ENCODE measurements at places on chromosomes 5 and 9. TPM values are rescaled to one million over a fixed set of nuclear protein-coding genes. Genes with fewer than 3 reads are reported as not detected.

DNA sequence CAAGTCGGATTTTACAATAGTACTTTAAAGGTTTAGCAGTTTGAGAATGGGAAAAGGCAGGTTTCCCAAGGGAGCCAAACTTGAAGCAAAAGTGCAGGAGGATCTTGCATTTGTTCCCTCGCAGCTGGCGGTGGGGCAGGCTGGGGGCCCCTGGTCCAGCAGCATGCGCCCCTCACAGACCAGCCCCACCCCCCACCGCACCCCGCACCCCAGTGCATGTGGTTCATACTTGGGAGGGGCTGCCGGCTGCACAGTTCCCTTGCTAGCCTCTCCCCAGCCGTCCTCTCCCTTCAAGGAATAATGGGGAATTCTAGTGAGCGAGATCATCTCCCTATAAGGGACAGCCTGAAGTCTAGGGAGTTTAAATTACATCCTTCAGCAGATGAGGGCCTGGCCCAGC is 273.1 kb upstream of the IRX2 start:
- DNase-seq, result no peak

DNA sequence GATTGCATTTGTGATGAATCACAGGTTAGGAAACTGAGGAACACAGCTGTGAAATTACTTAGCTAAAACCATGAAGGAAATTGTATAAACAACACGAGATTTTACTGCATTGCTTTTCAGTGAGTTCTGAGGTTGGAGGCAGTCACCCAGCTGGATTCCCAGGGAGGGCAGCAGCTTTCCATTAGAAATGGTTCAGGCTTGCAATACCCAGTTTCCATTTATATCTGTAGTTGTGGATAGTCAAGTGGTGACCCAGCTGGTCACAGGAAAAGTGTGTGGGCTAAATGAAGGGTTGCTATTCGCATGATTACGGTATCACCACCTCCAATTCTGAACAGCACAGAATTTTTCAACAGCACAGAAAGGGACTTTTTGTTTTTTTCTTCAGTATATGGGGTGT is 34.3 kb upstream of the SPATA31D4 start:
- no peak for DNase-seq

- peak; percentile 63 for DNase-seq
Measured at GRCh38 chr5:160439205-160439600, 17.5 kb downstream of the PTTG1 start.

DNA sequence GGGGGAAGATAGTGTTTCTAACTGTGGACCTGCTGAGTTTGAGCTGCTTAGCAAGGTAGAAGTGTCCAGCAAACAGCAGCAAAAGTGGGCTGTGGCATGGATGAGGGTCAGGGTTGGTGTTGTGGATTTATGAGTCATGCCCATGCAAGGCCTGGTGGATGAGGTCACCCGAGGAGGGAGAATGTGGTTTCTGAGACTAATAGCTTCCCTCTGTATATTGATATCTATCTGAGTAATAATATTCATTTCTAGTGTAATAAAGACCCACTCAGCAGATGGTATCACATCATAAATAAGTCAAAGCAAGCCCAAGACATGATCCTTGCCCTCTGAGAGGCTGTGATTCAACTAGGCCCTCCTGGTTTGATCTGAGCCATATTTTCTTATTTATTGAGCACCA is 597.8 kb upstream of the CLINT1 start:
- DNase-seq, result peak; percentile 52

GRCh38 chr5:16889203-16889971 is 46.7 kb downstream of the MYO10 start:
- no peak for DNase-seq

GRCh38 chr9:947985-948384 is 28.5 kb upstream of the DMRT3 start:
- DNase-seq, result no peak

DNA sequence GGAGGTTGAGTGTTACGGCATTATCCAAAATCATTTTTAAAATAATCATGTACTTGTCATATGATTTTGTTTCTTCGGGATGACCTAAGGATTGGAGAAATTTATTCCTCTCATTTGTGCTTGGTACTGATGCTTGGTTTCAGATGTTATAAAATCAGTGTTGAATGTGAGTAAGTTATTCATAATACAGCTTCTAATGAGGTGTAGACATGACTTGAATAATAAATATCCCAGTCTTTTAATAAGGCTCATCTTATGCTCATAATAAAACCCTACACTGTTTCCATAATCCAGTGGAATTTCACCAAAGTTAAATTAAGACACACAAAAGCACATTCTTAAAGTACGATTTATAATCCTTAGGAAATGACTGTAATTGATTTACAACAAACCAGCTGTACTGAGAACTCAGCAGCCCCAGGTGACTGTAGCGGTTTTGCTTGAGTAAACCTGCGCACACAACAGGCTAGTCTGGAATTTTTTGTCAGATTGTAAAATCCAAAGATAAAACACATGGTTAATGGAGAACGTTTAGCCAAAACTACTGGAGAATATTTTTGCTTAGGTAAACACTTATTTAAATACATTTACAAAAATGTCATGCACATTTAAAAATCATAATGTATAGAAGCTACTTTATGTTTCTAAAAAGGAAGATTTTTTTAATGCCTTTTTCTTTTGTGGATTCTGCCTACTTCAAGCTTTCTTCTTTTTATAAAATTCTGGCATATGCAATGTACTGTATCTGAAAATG is 609.8 kb upstream of the GRAMD2B start:
- DNase-seq, result no peak

GRCh38 chr9:136531904-136532798 is 13.7 kb downstream of the NOTCH1 start:
- no peak for DNase-seq

DNA sequence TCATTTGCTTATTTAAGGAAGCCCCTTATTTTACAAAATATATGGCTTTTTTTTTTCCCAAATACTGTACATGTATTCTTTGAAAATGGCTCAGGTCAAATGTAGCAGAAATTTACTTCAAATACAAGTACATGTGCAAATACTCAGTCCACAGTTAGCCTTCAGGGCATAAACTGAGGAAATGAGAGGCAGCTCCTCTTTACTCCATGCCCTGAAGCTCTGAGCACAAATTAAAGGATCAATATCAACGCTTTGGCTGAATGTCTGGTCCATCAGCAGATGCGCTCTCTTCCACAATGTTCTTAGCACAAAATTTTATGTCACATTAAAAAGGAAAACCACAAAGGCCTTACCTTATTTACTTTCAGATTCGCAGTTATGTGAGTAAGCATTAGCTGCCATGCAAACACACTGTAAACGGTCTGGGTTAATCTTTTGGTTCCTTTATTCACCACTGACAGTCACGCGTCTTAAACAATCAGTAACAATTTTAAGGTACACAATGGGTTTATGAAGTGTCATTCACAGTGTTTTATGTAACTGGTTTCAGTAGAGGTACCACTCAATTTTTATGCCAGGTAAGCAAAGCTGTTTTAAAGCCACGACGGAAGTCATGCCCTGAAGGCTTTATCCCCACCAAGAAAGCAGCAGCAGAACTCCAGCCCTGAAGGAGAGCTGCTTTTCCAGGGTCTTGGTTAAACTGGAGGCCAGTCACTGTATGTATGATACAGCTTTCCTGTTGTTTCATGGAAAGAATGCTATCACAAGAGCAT is 103.4 kb downstream of the OTULIN start:
- DNase-seq, result no peak

GRCh38 chr9:75657015-75657414 is 233.5 kb upstream of the PCSK5 start:
- DNase-seq, result no peak

GRCh38 chr5:151087486-151087885 is 6.7 kb upstream of the TNIP1 start:
- no peak for DNase-seq

GRCh38 chr9:90457386-90458190 is 185.0 kb downstream of the DIRAS2 start:
- no peak for DNase-seq

DNA sequence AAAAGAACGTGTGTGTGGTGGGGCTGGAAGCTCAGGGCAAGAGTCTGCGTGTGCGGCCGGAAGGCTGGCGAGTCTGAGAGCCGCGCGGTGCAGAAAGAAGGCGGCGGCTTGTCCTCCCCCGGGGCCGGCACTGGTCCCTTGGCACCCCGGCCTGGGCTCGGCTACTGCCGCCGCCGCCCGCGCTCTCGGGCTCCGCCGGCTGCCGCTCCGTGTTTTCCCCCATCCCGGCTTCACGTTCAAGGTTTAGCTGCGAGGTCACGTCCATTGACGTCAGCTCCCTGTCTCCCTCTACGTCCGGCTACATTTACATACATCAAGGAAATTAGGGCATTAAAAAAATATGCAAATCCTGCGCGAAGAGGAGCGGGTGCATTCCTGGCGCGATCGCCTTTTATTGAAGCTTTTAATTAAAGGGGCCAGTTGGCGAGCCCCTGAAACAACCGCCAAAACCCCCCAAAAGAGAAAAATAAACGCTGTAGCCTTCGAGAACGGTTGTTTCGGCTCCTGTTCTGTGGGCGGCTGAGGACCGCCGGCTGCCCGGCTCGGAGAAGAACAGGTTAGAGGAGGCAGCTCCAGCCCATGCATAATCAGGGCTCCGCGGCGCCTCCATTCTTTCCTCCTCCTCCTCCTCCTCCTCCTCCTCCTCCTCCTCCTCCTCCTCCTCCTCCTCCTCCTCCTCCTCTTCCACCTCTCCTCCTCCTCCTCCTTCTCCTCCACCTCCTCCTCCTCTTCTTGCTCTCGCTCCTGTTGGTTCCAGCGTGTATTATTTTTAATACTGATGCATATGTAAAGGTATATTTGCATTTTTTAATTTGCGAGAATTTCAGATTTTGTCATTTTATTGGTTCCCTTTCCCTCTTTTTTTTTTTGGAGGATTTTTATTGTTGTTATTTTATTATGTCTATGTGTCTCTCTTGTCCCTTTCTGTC is 207.0 kb downstream of the MEF2C start:
- no peak for DNase-seq

DNA sequence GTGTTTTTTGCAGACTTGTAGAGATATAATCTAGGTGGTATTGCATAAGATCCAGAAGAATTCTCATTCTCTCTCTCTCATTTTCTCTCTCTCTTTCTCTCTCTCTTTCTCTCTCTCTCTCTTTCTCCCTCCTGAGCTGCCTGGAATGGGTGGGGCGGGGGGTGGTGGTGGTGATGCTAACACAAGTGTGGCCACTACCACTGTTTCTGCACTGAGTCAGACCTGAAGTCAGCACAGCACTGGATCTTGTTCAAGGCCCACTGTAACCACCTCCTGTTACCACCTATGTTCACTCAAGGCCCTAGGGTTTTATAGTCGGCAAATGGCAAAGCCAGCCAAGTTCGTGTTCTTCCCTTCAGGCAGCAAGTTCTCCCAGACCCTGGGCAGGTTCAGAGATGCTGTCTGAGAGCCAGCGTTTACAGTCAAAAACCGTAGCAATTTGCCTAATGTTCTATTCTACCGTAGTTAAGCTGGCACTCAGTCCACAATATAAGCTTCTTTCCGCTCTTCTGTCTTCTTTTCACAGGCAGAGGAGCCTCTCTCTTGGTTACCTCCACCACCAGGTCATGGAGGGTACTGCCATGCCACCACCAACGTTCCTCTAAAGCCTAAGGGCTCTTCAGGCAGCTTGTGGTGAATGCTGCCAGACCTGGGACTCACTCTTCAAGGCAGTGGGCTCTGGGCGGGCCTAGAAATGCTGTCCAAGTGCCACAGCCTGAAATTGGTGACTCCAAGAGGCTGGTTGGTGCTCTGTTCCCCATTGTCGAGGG is 235.7 kb upstream of the PRR16 start:
- no peak for DNase-seq

GRCh38 chr9:70951749-70952727 is 169.4 kb downstream of the TRPM3 start:
- no peak for DNase-seq

GRCh38 chr5:177509991-177510566 is 453 bp upstream of the DOK3 start:
- DNase-seq, result no peak

DNA sequence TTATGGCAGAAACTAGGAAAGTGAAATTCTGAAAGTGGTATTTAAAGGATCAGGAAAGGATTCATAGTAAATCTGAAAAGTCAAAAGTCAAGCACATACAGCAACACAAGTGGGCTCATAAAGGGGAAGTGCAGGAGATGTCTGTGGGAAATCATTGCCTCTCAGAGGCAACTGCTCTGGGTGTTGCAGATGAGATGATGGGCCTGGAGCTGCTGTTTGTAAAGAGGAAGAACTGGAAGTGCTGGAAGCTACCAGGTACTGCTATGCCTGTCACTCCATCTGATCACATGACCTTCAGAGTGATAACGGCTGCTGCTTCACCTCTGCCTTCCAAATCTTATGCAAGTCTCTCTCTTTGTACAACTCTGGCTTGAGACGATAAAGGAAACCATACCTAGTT is 55.9 kb downstream of the ADRB2 start:
- no peak for DNase-seq

GRCh38 chr5:159571501-159572244 is 241.4 kb upstream of the IL12B start:
- DNase-seq, result no peak

- DNase-seq, result peak; percentile 28
Measured at GRCh38 chr5:138849439-138849838, 25.7 kb downstream of the LRRTM2 start.

DNA sequence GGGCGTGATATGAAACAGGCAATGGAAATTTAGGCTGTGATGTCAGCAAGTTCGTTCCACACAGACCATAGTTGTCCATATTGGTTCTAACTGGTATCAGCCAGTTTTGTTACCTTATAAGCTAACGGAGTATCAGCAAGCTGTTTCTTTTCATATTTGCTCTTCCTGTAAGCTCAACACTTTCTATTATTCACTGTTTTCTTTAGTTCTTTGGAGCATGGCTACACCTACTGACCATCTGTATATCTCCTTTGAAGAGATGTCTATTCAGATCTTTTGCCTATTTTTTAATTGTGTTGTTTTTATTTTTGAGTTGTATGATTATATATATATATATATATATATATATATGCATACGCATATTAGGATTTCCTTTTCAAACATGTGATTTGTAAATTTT is 1057.2 kb upstream of the CDH10 start:
- DNase-seq, result no peak

- DNase-seq, result no peak
Measured at GRCh38 chr5:36724467-36725332, 118.3 kb downstream of the SLC1A3 start.

DNA sequence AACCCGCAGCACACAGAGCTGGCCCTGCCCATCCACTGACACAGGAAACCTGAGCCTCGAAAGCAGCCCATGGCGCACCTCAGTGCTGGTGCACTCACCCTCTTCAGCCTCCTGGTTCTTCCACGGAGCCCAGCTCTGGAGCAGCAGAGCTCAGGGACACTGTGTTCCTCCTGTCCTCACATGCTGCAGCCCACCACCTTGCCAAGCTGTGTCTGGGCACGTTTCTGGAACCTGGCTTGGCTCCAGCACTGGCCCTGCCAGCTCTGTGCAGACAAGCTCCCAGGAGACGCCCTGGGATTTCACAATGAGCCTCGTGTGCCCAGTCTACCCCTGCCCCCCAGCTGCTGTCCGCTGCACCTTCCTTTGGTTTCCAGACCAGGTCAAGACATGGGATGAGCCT is 119.5 kb downstream of the SYK start:
- DNase-seq, result peak; percentile 76

- DNase-seq, result no peak
Measured at GRCh38 chr5:131947445-131947844, 2.0 kb upstream of the MEIKIN start.

PCDHAC2 gene
- 4.6 TPM for total RNA-seq

SPATA31D4 gene
- total RNA-seq, result not detected

AGPAT2 gene
- 41.9 TPM for total RNA-seq

PCDHGB6 gene
- 0.14 TPM for total RNA-seq

NPR3 gene
- not detected for total RNA-seq

PCDHB12 gene
- not detected for total RNA-seq

ENHO gene
- not detected for total RNA-seq

PCDHGA4 gene
- 0.07 TPM for total RNA-seq

NOL6 gene
- 105 TPM for total RNA-seq

Measured in foreskin keratinocyte (primary cell).